ENCODE measurements at places on chromosomes 3 and 15. TPM values are rescaled to one million over a fixed set of nuclear protein-coding genes. Genes with fewer than 3 reads are reported as not detected.

GRCh38 chr3:49623071-49623470, 51.1 kb upstream of the APEH start:
- no peak for DNase-seq

DNA sequence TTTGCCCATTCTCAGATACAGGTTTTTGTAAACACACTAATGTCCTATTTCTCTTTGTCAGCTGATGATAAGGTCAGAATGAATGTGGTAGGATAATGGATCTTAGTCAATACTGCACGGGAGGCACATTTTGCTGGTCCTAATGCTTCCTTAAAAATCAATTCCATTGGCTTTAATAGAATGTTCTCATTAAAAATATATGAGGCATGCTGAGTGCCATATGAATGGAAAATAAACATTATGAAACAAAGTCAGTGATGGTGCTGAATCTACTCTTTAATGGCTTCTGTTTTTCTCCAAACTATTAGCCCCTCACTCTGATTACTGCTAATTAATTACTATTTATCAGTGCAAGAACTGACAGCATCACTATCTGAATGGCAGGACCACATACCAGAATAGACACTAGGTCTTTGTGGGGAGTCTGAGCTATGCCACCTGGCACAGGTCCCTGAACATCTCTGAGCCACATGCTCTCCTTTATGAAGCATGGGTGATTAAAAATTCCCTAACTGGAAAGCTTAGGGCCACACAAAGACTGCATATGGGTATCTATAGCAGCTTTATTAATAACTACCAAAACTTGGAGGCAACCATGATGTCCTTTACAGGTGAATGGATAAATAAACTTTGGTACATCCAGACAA, 278.9 kb downstream of the MEX3B start:
- DNase-seq: no peak

DNA sequence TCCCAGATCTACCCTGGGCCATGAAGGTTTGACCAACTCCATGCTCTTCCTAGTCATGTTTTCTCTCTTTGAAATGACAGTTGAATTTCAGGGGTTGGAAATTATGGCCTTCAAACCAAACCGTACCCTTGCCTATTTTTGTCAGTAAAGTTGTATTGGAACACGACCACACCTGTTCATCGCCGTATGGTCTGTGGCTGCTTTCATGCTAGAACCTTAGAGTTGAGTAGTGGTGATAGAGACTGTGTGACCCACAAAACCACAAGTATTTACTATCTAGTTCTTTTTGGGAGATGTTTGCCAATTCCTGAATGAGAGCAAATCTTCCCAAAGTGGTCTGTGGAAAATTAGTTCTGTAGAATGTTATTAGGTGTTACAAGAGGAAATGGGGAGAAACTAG, 24.0 kb upstream of the STARD5 start:
- no peak for DNase-seq

DNA sequence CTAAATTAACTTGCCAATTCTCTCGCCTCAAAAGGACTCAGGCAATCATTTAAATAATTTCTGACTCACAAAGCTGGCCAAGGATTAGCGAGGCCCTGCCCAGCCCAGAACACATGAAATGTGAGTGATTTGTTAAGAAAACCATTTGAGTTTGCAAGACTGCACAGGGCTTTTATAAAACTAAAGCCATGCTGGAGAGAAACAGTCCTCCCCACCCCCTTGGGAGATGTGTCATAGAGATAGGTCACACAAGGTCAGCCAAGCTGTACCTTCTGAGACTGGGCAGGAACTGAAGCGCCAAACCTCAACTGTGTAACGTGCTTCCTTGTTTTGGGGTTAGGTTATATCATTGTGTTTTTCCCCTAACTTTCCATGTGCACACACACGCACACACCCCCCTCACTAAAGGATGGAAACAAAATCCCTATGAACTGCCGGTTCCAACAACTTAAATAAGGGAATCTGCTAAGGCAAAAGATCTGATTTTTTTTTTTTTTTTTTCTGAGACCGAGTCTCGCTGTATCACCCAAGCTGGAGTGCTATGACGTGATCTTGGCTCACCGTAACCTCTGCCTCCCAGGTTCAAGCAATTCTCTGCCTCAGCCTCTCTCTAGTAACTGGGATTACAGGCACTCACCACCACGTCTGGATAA, 8.1 kb downstream of the SPATA12 start:
- DNase-seq: peak; percentile 84

DNA sequence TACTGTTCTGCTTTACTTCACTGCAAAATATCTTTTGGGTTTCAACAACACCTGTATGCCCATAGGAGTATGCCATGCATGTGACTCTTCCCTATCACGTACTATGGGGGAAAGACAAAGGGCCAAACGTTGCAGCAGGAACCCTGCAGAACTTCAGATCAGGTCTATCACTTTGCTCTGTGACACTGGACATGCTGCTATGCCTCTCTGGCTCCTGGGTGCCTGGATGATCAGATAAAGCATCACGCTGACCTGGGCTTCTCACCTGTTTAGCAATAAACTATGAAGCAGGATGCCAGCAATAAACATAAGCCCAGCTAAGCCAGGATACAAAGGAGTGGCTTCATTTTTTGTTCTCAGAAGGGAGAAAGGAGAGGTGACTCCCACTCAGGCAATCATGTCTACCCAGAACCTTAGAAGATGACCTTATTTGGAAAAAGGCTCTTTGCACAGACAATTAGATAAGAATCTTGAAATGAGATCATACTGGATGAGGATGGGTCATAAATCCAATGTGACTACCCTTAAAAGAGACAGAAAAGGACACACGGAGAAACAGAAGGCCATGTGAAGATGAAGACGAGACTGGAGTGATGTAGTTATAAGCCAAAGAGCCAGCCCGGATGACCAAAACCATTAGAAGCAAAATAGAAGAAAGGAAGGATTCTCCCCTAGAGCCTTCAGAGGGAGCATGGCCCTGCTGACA, 19.3 kb downstream of the POMGNT2 start:
- no peak for DNase-seq

DNA sequence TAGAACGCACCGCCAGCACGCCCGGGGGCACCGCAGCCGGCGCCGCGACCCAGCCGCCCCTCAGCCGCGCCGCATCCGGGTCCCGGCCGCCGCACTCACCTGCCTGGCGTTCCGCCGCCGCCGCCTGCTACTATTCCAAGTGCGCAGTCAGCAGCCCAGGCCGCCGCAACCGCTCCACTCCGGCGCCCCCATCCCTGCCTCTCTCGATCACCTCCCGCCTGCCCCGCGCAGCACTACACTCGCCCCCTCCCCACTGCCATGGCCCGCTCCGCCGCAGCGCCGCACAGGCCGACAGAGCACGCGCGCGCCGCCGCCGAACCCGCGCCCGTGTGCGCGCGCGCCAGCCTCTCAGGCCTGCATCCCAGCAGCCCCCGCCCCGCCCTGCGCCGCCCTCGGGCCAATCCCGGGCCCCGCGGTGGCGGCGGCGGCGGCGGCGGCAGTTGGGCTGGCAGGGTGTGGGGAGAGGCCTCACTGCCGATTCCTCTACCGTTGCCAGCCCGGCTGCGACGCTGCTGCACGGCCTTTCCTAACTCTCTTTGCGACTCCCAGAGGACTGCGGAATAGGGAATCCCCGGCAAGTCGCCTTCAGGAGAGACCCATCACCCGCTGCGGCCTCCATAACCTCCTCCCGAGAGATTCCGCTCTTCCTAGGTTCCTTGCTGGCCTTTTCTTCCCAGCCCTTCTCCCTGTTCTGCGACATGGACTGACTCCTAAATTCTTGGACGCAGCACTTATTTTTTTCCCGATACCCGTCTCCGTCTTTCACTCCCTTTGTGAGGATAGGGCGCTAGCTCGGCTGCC, at the start of gene PIK3CB:
Gene PIK3CB (minus strand): TSS at position 333 of the 801 bp plus-strand sequence. CDS start 75,585 bp downstream, outside the sequence.
- peak; percentile 92 for DNase-seq

DNA sequence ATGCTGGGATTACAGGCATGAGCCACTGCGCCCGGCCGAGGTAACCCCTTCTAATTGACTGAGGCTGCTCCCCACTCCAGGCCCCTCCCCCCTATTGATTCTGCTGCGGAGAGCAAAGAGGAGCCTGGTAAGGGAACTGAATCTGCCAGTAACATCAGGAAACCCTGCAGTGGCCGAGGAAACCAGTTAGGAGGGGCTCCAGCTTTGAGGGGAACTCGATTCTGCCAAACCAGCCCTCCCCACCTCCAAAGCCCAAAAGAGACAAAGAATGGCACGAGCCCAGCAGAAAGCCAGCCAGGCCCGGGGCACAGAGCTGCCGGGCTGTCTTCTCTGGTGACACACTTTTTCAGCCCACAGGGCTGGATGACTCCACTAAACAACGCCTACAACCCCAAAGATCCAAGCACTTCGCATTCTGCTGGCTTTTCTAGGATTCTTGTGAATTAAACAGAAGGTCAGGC, 15.0 kb upstream of the ACAD9 start:
- DNase-seq: no peak

- DNase-seq: no peak
Measured at GRCh38 chr15:89364341-89364740, 29.7 kb upstream of the POLG start.

- no peak for DNase-seq
Measured at GRCh38 chr3:53506110-53506762, 11.8 kb downstream of the CACNA1D start.

DNA sequence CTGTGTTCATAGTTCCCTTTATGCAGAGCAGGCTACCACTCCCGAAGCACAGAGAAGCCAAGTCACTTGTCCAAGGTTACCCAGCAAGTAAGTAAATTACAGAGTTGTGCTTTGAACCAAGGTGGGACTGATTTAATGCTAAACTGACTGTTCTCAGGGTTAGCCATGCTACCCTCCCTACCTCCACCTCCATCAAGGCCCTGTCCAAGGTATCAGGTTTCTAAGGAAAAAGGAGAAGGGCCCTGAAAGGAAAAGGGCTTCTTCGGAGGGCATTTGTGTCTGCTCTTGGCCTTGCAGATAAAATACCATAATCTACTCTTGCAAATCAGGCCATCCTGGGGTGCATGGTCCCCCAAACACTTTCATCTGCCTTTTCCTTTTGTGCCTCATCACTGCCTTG, 288.1 kb upstream of the LRRFIP2 start:
- DNase-seq: no peak

GRCh38 chr15:37056177-37057121, 43.9 kb downstream of the MEIS2 start:
- peak; percentile 78 for DNase-seq

The SLC24A5 gene
- total RNA-seq: 0.36 TPM

The KLF15 gene
- total RNA-seq: 50.2 TPM

The IL17RB gene
- total RNA-seq: 1.2 TPM

The ACAN gene
- total RNA-seq: not detected

The RBP2 gene
- not detected for total RNA-seq

The SNAPC5 gene
- 65.5 TPM for total RNA-seq

The GNL3 gene
- 32.4 TPM for total RNA-seq

Measured in sigmoid colon (tissue), 7 donors.